Activated CD4-positive, alpha-beta T cell treated with anti-CD3 and anti-CD28 coated beads for 36 hours (primary cell): ENCODE measurements at places on chromosomes 4 and X.

DNA sequence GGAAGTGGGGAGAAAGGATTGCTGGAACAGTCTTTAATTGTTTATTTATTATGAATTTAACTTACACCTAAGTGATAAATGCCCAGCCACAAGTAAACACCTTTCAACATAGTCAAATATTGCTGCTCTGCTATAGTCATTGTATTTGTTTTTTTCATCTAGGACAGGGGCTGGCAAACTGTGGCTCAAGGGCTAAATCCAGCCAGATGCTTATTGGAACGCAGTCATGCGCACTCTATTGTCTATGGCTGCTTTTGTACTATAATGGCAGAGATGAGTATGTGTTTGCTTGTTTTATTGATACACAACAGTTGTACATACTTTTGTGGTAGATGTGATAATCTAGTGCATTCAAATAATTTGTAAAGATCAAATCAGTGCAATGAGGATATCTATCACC lies 95.3 kb downstream of the ZAR1 start:
- DNase-seq, result no peak

GRCh38 chrX:16771483-16772398 lies 14.5 kb upstream of the TXLNG start:
- no peak for DNase-seq

DNA sequence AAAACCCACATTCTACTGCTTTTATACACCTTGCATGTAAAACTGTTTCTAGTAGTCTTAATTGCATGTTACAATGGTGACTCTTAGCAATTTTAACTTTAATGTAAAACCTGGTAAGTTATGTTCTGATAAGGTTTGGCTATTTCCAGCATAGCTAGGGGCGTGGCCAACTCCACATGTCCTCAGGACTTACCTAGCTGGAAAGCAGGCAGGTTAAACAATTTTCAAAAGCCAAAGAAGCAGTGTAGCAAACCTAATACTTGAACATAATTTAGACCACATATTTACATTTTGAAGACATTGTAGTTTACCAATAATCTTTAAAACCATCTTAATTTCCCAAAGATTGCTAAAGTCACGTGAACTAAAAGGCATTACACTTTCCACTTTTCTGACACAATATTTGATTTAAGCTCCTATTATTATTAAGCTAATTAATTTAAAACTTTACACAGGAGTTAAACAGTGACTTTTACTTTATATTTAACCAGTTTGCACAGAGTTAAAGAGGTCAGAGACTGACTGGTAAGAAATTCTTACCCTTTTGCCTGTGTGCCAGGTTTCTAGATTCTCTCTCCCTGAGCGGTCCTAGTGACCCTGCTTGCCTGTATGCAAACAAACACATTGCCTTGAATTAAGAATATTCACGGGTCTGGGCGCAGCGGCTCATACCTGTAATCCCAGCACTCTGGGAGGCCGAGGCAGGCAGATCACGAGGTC lies 88.2 kb downstream of the GLUD2 start:
- no peak for DNase-seq

DNA sequence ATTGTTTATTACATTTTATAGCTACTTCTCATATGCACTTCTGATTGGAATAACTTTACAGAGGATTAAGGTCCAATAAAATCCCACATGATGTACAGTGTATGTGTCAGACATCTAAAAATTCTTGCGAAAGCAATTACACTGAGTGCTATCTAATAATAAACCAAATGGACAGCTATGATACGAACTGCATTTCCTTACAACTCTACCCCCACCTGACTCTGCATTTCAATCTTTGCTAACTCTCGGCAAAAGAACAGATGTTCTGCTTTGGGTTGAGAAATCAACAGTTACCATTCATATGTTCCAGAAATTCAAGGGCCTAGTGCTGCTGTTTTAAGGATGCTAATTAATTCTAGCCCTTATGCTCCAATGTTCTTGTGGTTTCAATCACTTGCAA lies 287.9 kb upstream of the NOCT start:
- no peak for DNase-seq

- peak; percentile 95 for DNase-seq
Observed at GRCh38 chrX:149939905-149940673, 1.8 kb upstream of the EOLA2 start.

DNA sequence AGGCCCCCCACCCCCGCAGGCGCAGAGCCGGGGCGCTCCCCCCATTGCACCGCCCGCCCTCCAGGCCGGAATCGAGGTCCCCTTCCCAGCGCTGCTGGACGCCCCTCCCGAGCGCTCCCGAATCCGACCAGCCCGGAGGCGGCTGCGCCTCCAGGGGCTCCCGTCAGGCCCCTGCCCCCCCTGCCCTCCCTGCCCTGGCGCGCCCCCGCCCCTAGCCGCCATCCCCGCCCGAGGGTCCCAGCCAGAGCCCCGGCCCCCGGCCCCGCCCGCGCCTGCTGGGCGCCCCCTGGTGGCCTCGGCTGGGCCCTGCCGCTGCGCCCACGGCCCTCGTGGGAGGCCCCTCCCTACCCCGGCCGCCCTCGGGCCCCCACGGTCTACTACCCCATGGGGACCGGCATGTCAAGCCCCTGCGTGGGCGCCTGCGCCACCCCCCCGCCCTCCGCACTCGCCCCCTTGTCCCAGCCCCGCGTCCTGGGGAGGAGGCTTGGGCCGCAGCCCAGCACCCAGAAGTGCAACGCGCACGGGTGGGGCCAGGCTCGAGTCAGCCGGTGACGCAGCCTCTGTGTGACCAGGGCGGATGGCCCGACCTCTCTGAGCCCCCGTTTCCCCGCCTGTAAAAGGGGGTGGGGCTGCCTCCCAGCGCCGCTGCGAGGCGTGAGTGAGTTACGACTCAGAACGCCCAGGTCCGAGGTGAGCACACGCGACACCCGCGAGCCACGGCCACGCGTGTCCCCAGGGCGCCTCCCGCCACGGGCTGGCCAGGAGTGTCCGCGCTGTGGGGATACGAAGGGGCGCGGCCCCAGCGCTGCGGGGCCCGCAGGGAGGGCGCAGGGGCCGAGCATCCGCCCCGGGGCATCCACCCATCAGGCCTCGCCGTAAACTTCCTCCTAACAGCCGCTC lies 104.9 kb downstream of the FAM53A start:
- peak; percentile 85 for DNase-seq

DNA sequence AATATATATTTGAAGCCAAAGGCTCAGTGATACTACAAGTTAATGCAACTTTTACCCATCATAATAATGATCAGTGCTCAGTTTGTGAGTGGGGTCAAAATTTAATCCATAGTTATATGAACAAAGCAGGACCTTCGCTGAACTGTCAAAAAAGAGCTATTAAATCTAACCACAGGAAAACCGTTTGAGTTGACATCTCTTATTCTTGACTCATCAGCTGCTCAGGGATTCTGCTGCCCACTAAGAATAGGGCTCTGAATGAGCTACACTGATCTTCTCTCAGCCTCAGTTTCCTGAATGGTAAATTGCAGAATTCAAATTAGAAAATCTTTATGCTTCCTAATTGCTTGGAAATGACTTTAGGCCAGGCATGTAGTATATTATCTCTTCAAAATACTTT lies 44.9 kb upstream of the NAP1L5 start:
- no peak for DNase-seq

GRCh38 chr4:1988327-1988724 lies 20.4 kb downstream of the NELFA start:
- no peak for DNase-seq

DNA sequence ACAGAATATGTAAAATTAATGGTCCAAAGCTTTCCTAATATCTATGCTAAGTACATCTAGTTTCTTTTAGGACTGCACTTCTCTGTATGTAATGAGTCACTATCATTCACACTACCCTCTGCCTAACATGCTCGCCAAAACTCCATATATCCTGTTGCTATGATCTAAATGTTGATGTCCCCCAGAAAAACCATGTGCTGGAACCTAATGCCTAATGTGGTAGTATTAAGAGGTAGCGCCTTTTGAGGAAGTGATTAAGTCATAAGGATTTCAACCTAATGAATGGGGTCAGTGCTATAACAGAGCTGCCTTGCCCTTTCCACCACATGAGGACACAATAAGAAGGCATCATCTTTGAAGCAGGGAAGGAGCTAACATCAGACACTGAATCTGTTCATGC lies 34.9 kb upstream of the NFKB1 start:
- no peak for DNase-seq

- no peak for DNase-seq
Observed at GRCh38 chrX:19956923-19957322, 33.9 kb downstream of the BCLAF3 start.

DNA sequence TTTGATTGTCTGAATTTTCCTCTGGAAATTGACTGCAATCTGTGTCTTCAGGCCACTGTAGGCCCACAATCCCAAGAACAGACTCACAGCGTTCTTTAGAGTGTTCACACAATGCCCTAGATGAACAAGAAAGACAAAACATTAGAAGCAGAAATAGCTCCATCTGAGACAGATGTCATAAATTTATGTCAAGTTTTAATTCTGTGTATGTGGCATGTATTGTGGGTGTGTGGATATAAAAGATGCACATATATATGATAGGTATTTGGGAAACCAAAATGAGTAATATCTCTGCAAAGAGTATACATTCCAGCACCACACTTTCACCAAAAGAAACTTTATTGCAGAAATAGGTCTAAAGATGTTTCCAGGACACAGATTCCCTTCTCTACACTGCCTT lies 176.1 kb downstream of the CORIN start:
- no peak for DNase-seq

DNA sequence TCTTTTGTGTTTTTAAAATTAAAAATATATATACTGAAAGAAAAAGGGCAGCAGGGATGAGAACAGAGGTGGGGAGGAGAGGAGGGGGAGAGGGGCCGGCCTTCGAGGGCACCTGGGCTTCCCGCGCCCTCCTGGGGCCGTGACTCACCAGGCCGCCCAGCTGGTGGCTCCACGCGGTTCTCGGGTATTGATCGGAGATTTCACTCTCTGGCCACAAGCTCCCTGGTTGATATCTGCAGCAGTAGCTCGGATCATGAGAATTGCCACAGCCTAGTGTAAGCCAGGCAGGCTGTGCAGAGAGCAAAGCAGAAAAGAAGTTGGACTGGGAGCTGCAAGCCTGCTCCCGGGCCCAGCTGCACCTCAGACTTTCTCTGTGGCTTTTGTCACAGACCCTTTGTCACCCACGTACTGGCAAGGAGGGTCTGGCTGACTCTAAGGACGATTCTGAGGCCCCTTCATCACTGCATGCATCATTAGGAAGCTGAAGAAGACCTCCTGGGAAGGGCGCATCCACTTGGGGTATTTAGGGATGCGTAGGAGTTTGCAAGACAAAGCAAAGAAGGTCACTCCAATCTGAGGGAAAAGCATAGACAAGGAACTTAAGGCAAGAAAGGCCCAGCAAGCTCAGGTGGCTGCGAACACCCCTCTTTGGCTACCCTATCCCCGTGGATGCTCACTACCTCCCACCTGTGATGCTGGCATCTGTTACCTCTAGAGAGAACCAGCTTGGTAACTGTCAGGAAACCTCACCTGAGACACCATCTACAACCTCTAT lies 71.7 kb downstream of the CPZ start:
- DNase-seq, result no peak

DNA sequence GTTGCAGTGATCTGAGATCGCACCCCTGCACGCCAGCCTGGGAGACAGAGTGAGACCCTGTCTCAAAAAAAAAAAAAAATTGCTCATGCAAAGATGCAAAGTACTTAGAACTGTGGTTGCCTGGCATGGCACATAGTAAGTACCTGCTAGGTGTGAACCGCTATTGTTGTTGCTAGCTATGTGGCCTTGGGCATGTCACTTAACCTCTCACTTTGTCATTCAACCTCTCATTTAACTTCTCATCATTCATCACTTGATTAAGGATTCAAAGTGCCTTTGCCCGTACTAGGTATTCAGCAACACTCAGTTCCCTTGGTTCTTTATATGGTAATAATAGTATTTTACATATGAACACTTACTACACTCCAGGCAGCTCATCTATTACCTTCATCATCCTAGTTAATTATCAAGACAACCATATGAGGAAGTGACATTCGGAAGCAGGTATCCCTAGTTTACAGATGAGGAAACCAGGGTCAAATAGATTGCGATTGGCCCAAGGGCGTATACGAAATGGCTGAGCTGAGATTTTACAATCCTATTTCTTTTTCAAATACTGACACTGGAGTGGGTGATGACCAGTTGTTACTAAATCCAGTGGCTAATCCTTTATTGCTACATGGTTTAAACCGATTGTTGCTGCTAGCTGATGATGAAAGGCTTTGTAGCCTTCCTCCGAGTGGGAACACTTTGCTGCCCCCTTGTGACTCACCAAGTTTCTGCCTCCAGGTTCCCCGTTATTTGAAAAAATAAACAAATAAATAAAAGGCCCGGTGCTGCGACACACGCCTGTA lies 28.8 kb upstream of the SOWAHD start:
- peak; percentile 74 for DNase-seq

DNA sequence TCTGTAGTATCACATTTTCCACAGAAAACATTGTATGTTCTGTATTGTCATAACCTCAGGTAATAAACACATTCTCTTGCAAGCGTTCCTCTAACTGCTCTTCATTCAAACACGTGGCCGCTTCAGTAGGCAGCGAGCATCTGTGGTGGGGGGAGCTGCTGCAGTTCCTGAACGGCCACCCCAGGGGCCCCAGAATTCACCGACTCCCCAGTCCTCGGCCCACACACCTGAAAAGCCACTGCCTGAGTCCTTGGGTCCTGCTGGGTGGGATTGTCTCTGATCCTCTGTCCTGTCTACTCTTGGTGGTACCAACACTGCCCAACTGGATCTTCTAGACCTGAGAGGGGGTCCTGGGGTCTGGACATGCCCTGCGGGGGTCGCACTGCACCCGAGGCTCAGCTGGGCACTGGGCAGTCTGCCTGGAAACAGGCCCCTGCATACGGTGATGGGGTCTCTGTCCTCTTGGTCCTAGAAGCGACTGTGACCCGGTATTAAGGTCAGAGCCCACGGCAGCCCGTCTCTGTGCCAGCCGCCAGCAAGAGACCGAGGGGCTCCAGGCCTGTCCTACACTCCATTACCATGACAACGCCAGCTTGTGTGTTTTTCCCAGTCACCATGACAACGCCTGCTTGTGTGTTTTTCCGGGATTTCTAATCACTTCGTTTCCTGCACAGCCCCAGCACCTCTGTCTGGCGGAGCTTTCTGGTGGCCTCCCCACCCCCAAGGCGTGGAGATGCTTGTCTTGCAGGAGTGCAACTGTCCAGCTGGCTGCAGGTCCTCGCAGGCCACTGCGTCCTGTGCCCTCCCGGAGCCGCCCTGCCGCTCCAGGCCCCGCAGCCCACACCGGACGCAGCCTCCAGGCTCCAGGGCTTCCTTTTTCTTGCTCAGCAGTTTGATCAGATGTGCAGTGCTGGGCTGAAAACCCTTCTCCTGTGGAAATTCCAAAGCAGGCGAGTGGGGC lies 16.0 kb downstream of the CTBP1 start:
- no peak for DNase-seq

- DNase-seq, result no peak
Observed at GRCh38 chr4:2814627-2815270, 21.9 kb downstream of the SH3BP2 start.

- DNase-seq, result no peak
Observed at GRCh38 chr4:150890246-150890645, 124.8 kb downstream of the LRBA start.

DNA sequence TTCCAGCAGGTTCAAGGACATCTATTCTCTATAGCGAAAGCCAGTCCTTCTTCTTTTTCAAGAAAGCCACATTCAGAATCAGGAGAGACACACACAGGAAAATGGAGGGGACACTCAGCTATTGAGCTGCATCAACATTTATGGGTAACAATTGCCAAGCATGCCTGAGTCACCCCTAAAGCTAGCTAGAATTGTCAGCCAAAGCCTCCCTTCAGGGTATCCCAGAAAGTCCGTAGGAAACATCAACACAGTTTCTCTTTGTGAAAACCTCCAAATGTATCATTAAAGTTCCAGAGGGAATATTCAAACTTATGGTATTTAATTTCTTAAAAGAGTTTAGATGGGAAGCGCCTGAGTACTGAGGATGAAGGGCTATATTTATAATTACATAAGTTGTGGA lies 331.1 kb upstream of the SLC7A11 start:
- no peak for DNase-seq
